Right atrium auricular region (tissue), 2 donors: ENCODE measurements at places on chromosomes 3 and 15. TPM values are rescaled to one million over a fixed set of nuclear protein-coding genes. Genes with fewer than 3 reads are reported as not detected.

NR2E3 gene
- total RNA-seq, result not detected

GRCh38 chr3:46668591-46668990 is 24.9 kb downstream of the ALS2CL start:
- no peak for DNase-seq

DNA sequence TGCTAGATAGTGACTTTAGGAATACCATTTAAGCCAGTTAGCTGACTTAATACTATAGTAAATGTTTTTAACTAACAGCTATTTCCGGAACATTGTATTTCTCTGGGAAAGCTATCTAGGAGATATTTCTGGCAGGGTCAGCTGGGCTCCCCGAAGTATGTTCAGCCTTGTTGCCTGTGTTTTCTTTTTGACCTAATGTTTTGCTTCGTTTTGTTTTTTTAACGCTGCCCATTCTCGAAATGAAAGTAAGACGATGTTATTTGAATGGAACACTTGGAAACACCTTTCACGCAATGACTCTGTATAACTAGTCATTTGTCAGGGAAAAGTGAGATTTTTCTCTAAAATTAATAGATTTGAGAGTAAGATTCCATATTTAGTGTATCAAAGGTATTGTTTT is 702.9 kb upstream of the NAALADL2 start:
- DNase-seq, result no peak

GRCh38 chr3:120101624-120102023 is 7.4 kb upstream of the GSK3B start:
- no peak for DNase-seq

GRCh38 chr3:56806407-56806806 is 4.7 kb upstream of the ARHGEF3 start:
- no peak for DNase-seq

DNA sequence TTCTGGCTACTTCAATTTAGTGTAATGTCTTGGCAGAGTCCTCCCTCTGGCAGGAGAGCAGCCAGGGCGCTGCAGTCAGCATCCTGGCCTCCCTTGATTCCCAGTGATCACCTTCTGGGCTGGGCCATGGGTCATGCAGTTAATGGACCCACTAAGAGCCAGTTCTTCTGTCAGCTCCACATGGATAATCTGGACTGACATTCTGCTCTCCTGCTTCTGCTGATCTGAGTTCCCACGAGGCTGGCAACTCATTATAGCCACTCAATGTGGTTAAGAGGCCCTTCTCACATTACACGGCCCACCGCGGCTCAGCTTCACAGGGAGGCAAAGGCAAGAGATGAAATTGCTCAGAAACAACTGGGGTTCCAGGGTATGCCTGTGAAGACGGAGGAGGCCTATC is 94.0 kb downstream of the WDR76 start:
- no peak for DNase-seq

DNA sequence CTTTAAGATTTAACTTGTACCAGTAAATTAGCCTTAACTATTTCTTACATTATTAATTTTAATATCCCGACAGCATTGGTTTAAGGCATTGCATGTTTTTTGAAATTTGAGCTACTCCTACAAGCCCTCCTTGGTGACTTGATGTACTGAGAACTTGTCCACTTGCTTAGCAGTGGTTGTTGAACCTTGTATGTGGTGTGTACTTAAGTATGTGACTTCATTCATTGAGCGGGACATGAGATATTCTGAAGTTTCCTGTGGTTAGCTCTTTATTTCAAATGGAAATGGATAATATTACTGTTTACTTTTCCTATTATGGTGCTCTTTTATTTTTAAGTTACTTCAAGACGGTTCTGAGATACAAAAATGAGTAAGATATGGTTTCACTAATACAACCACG is 3.6 kb upstream of the COL6A5 start:
- DNase-seq, result no peak

ADAMTS9 gene
- total RNA-seq, result 20.2 TPM

PAK6 gene
- 32.5 TPM for total RNA-seq

LXN gene
- 7.3 TPM for total RNA-seq

DNA sequence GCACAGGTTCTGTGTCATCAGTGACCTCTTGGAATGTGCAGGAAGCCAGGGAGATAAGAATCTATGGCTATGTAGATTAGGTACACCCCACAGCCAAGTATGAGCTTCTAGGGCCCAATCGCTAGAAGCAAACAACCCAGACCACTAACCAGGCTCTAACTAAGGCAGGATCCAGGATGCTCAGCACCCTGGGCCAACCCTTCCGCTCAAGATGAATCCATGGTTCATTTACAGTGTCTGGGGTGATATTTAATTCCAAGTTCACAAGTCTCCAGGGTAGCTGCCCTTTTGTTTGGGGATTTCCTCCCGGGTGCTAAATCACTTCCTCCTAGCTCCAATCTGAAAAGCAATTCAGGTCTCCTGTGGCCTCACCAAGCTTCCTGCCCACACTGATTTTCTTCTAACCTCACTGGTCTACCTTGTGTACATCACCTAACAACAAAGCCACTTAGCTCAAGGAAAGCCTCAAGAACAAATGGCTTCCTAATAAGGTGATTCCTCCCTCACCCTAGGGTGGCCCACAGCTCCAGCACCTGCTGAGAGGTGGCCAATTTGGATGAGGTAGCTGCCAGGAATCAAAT is 2.4 kb downstream of the EHD4 start:
- no peak for DNase-seq

HYAL3 gene
- total RNA-seq, result 0.74 TPM

DNA sequence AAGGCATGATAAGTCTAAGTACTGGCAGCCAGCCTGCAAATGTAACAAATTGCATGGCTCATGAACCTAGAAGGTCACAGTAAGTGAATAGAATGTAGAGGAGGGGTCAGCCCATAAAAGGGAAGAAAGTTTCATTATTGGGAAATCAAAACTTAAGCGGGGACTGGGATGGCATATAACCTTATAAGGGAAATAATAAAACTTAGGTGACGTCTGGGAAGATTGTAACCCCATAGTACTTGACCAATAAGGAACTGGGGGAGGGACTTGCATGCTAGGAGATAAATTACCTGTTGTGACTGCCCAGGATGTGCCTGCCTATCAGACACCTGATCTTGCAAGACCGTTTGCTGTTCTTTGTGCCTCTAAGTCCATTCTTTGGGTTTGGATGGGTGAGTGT is 28.1 kb upstream of the MCTP2 start:
- no peak for DNase-seq

DNA sequence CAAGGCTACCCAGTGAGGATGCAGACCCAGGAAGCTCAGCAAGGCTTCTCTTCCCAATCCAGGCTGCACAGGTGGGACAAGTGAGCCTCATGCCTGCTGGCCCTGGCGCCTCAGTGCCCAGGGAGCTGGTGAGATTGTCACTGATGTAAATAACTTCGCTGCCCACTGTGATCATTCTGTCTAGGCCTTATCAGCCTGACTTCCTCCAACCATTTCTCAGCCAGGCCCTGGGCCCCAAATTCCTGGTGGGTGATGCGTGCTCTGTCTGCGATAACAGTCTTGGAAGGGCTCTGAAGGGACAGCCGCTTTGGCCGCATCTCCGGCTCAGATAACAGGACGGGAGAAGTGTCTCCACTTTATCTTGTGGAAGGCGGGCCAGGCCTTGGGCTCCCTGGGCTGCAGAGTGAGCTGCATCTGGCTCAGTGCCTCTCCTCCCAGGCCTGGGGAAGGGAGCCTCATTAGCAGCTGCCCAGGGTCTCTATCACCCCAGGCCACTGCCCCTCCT is 2.2 kb upstream of the FBLN2 start:
- DNase-seq, result no peak

PLA2G4B gene
- 1.3 TPM for total RNA-seq

GDPGP1 gene
- total RNA-seq, result 16.1 TPM

GRCh38 chr3:128824132-128824850 is 55.1 kb upstream of the ACAD9 start:
- no peak for DNase-seq

DNA sequence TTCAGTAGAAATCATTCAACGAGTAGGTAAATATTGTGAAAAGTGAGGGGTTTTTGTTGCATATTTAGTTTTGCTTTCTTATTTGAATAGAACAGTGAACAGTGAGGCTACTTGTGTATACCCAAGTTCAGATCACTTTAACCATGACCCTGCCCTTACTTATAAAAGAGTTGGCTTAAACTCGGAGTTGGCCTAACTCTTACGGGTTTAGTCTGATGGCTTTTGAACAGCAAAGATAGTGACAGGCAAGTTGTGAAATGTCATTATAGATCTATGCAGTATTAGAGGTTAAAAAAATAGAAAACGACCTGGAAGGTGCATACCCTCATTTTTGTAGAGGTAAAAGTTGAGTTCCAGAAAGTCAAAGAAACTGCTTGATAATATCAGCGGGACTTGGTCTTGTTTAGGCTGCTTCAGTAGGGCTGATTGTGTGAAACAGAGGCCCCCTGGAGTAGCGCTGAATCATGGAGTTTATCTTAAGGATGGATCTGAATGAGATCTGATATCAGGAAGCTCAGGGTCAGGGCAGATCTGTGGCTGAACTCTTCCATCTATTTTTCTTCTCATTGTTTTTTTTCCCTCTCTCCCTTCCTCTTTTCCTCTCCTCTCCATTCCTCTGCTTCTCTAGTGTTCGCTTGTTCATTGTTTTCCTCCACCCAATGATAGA is 359.8 kb downstream of the LPP start:
- DNase-seq, result no peak

GRCh38 chr3:150830094-150830681 is 67.2 kb upstream of the SIAH2 start:
- no peak for DNase-seq

C3orf22 gene
- total RNA-seq, result not detected

GRCh38 chr3:70981231-70981880 is 602.2 kb downstream of the FOXP1 start:
- DNase-seq, result no peak

GRCh38 chr3:197795200-197795599 is 4.1 kb downstream of the LRCH3 start:
- DNase-seq, result peak; percentile 68

GRCh38 chr3:9951962-9952805 is at the start of gene PRRT3:
Gene PRRT3 (minus strand): TSS chr3:9952408. CDS start chr3:9950115, 2,293 bp downstream.
- DNase-seq, result no peak

GOLGA8T gene
- total RNA-seq, result 0.39 TPM

DNA sequence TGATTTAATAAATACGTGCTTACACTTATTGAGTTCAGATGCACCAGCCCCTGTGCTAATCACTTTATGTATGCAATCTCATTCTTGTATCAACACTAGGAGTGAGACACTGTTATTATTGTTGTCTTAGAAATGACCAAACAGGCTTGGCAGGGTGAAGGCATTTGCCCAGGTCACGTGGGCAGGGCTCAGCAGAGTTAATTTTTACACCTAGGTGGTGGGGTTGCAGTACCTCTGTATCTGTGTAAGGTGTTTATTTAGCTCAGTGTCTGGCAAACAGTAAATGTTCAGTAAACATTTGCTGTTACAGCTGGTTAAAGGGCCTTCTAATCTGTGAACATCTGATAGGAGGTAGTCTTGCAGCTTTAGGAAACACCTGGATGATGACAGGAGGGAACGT is 200.0 kb downstream of the CACNA2D3 start:
- no peak for DNase-seq

A4GNT gene
- not detected for total RNA-seq

DNA sequence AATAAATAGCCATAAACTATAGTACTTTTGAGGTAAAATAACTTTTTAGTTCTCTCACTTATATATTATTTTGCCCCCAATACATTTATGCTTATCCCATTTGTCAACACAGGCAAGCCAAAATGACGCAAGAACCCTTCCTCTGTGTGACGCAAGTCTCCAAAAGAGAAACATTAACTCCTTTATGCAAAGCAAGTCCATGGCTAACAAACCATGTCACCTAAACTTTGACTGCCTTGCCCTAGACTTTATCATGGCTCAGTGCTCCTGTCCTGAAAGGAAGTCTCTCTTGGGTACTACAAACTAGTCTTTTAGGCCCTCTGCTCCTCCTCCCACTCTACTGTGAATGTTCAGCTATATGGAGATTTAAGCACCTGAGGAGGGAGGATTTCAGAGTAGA is 230.5 kb downstream of the UNC13C start:
- no peak for DNase-seq

TIPIN gene
- 5.7 TPM for total RNA-seq

GRCh38 chr3:50714946-50715345 is 40.2 kb downstream of the DOCK3 start:
- DNase-seq, result no peak

DNA sequence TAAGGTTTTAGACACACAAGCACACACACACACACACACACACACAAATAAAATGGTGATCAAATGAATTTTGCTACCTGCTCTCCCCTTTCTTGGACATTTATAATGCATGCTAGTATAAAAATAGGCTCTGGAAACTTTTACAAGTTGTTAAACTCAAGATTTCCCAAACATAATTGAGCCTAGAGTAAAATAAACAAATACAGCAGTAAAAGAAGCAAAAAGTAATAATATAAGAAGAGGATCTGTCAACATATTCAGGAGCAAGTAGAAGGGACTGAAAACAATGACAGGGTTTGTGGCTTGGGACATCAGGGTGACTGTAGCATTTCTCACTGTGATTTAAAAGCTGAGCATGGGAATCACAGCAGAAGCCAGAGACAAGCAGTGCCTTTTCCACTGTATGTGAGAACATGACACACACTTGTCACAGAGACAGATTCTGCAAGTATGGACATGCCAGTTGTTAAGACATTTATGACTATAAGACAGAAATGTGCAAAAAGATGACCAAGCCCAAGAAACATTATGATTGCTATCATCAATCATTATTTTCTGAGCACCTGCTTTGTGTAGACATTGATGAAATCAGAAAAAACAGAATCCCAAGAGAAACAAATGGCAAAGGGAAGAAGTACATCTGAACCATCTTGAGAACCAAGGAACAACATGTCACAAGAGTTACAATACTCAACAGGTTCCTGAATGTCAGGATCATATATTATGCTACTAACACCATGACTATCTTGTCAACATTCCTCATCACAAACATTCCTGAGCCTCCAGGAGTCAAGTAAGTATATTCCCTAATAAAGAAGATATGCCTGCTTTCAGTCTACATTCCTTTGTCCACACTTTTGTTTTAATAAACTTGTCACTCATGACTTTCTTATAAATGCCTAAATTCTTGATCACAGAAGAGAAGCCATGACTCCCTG is 7.1 kb downstream of the THRB start:
- no peak for DNase-seq

DNA sequence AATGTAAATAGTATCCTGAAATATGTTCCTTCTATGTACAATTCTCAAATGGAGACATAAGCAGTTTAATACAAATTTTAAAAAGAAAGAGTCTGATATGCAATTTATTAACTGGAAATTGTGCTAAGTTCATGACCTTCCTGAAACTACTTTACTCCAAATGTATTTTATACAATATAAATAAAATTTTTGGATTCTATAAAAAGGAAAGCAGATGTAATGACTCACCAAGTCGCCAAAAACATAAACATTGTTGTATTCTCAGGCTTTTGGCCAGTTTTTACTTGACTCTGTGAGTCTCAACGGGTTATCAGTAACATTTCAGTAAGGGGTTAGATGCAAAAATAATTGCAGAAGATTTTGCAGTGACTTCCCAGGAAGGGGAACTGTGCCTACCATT is 948.2 kb downstream of the EPHA3 start:
- no peak for DNase-seq
